ENCODE measurements at places on chromosomes 1 and 21.

DNA sequence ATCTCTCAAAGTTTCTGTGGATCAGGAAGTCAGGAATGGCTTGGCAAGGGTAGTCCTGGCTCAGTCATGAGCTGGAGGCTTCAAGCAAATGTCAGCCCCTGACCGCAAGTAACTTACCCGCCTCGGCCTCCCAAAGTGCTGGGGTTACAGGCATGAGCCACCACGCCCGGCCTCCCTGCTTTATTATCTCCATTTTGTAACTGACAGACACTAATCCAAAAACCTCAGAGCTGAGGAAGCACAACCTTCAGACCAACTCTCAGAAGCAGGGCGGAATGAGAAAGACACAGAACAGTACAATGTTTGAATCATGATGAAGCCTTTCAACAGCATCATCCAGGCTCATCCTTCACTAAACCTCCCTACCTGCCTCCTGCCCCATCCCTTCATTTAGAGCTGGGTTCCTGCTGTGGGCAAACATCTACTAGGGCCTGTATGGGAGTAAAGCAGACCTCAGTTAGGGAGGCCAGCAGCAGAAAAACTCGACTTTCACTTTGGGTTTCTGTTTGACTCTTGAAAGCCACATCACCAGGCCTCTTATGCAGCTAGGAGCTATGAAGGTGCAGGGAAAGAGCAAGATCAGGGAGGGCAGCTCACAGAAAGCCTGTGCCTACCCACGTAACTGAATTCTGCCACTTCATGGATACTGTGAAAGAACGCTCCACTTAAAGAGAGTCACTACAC lies 84.4 kb upstream of the RAB4A start:
- no peak for DNase-seq

- DNase-seq = no peak
These were observed 10.0 kb downstream of the CLDN19 start for GRCh38 chr1:42730002-42730401.

DNA sequence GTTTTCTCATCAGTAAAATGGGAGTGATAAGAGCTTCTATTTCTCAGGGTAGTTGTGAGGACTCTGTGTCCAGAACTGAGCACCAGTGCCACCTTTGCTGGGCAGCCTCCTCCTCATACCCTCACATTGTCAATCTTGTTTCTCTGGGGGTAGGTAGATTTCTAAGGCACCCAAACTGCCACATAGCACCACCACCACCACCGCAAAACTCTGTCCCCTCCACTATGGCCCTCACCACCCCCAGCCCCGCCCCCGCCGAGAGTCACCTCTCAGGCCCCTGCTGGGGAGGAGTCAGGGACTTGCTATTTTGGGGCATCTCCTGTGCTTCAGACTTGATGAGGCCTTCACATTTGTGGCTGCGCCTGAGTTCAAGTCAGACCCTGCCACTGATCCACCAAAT lies 549.2 kb downstream of the PTPRU start:
- no peak for DNase-seq

- no peak for DNase-seq
These were observed 240.7 kb downstream of the FOXD2 start for GRCh38 chr1:47678464-47678980.

GRCh38 chr21:21165063-21165645 lies 166.9 kb downstream of the NCAM2 start:
- no peak for DNase-seq

DNA sequence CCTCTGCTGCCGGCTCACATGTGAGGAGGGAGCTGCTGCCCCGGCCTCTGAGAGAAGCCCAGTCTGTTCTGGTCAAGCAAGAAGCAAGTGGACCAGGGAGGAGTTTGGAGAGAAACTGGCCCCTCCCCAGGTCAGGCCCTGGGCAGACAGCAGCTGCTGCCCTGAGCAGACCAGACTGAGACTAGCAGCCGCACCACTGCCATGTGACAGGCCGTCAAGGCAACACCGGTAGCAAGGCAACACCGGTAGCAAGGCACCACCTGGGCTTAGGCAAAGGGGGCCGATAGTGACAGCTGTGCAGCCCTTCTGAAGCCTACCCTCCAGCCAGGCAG lies 50.3 kb downstream of the ARHGEF16 start:
- DNase-seq = no peak

GRCh38 chr1:18004278-18004677 lies 103.3 kb upstream of the IGSF21 start:
- no peak for DNase-seq

DNA sequence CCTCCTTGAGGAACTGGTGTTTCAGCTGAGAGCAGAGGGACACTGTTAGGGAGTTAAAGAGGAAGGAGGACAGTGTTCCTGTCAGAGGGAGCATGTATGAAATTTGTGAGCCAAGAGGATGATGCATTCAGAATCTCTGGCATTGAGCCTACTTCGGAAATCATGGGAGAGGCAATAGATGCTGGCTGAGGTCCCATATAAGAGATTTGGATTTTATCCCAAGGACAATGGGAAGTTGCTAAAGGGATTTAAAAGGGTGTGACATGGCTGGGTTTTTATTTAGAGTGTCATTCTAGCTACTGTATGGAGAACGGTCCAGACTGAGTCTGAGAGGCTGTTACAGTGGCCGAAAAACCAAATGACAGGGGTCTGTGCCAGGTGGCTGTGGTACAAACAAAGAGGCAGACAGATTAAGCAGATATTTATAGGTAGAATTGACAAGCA lies 403.2 kb upstream of the B3GALT2 start:
- DNase-seq = no peak

- DNase-seq = no peak
These were observed 82.1 kb upstream of the KIF1B start for GRCh38 chr1:10128101-10128765.

GRCh38 chr1:64112281-64112680 lies 91.1 kb upstream of the UBE2U start:
- DNase-seq = no peak

GRCh38 chr1:24735156-24735508 lies 10.1 kb upstream of the CLIC4 start:
- DNase-seq = no peak

GRCh38 chr1:215260711-215261110 lies 178.2 kb downstream of the KCNK2 start:
- no peak for DNase-seq

DNA sequence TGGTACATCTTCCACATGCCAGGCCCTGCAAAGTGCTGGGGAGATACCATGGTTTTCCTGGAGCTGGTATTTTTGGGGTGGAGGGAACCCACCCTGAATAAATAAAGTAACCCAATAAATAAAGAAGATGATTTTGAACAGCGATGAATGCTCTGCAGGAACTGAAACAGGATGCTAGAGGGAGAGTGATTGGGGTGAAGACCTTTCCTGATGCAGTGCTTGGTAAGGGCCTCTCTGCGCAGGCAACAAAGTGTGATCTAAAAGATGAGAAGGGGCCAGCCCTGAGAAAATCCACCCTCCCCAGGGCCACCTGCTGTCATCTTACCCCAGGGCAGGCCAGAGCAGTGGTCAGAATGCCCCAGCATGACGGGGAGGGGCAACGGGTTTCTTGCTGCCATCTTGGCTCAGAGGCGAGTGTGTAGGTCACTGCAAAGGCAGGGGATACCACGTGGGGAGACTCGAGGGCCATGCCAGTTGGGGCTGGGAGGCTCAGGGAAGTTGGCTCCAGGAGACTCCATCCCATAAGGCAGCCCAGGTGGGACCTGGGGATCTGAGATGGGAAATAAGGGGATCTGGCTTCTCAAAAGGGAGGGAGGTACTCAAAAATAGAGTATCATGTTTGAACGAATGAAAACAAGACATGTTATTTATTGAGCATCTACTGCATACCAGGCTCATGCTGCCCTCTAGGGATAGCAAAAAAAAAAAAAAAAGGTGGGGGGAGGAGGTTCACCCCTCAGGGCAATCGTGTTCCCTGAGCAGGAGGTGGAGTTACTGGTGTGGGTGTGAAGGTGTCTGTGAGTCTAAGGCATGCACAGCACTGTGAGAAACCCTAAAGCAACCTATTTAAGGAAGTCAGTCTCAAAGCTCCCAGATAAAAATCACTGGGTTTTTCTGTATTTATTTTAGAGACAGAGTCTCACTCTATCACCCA lies 2.8 kb downstream of the SRARP start:
- DNase-seq = no peak

- DNase-seq = no peak
These were observed 63.3 kb downstream of the UCK2 start for GRCh38 chr1:165890684-165891083.

- no peak for DNase-seq
These were observed 135.8 kb downstream of the PTPRU start for GRCh38 chr1:29372108-29372507.

GRCh38 chr21:26495283-26495849 lies 77.7 kb downstream of the CYYR1 start:
- no peak for DNase-seq

GRCh38 chr1:37476460-37477197 lies 2.2 kb downstream of the ZC3H12A start:
- no peak for DNase-seq

DNA sequence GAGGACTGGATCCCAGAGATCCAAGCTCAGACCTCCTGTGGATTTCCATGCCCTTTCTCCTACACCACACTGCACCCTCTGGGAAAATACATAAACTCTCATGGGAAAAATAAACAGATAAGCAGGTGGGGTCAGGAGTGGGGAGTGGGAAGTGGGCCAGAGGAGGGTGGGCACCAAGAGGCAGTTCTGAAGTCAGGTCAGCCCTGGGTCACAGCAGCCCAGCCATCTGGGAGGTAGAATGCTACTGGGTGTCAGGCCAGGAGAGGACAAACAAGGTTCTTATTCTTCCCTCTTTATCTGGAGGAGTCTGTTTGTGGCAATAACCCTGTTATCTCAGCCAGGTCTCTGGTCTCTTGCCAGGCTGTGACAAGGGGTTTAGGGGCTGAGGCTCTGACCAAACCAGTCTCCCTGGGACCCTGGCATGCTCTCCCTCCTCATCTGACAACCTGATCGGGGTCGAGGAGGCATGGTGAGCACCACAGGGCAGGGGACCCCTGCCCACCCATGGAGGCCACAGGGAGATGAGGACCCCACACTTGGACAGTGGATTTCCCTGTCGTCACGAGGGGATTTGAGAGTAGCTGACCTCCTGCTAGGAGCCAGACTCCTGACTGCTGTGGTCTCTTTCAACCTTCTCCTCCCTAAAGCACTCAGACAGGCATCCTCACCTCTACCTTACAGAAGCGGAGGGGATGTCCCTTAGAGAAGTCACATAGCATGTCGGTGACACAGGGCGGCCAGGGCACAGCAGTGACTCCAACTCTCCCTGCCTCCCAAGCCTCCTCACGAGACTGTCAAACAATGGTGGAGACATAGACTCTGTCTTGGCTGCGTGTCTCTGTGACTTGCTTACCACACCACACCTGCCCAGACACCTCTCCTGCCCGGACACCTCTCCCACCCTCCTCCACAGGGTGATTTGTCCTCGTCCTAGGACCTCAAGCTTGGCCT lies 51.3 kb upstream of the IFFO2 start:
- DNase-seq = no peak

GRCh38 chr1:165129568-165130164 lies 226.8 kb downstream of the LMX1A start:
- DNase-seq = no peak

DNA sequence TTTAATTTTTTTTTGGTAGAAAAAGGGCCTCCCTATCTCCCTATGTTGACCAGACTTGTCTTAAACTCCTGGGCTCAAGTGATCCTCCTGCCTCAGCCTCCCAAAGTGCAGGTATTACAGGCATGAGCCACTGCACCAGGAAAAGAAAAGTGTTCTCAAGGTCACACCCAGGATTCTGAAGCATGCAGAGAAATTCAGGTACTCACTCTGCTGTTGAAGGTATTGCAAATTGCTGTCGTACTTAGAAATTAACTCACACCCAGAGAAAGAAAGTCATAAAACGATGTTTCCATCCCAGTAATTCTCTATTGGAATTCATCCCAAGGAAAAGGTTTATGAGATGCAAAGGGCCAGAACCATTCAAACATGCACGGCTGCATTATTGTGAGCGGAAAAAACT lies 73.7 kb downstream of the DHRS3 start:
- DNase-seq = no peak

All from activated gamma-delta T cell (primary cell).